ENCODE measurements at places on chromosomes 16 and 17. TPM values are rescaled to one million over a fixed set of nuclear protein-coding genes. Genes with fewer than 3 reads are reported as not detected.

DNA sequence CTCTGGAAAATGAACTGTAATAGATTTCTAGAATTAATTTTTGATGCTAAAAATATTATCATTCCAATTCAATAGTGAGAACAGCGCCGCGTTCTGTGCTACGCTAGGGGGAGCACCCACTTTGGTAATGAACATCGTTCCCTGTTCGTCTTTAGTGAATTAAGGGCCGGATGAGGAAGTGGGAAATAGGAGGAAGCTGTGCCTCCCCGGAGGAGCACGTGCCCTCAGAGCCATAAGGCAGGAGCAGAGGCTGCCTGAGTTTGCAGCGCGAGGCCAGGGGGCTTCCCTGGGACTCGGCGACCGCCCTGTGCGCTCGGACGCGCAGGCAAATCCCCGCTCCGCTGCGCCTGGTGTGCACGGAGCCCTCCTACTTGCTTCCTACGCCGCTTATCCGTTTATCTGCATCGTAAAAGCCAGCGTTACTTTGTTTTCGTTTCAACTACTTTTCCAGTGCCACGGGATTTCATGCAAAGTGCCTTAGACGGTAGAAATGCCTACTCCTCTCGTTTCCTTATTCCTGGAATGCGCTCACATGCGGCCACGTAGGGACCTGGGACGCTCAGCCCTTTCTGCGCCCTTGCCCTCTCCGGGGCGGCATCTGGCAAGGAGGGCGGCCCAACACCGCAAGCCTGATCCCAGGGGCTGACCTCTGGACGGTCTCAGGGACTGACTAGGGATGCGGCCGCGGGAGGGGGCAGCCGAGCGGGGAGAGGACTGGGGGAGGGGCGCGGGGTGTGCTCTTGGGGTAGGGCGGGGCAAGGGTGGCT is 76.4 kb downstream of the KCNJ12 start:
- peak; percentile 49 for DNase-seq

- peak; percentile 84 for DNase-seq
Measured at GRCh38 chr17:79664930-79665737, 54.3 kb upstream of the RBFOX3 start.

DNA sequence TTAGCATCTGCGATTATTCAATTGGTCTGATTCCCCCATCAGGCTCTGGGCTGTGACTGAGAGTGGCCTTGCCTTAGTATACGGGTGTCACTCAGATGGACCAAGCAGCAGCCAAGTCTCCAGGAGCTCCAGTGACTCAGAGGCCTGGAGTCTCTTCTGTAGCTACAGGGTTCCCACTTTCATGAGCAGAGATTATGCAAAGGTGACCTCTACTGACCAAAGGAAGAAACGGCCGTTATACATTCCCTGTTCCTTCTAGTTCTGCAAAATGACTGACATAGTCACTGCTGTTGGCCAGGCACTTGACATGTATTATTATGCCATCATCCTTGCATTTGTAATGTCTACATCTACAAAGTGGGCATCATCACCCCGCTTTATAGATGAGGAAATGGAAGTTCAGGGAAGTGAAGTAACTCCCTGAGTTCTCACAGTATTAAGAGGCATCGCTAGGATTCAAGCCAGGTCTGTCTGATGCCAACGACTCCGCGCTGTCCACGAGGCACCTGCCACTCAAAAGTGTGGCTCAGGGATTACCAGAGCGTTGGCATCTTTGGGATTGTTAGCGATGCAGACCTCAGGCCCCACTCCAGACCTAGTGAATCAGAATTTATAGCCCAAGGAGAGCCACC is 23.3 kb downstream of the SLC38A7 start:
- DNase-seq, result peak; percentile 38

GRCh38 chr16:56514845-56515244 is 5.0 kb downstream of the BBS2 start:
- no peak for DNase-seq

GRCh38 chr17:29084541-29085146 is 41.7 kb downstream of the PIPOX start:
- no peak for DNase-seq

GRCh38 chr17:9204637-9205329 is 183.5 kb downstream of the NTN1 start:
- no peak for DNase-seq

GRCh38 chr16:57639172-57639887 is 10.9 kb downstream of the ADGRG1 start:
- no peak for DNase-seq

GRCh38 chr17:59365383-59365981 is 34.0 kb downstream of the YPEL2 start:
- peak; percentile 26 for DNase-seq

AGRP gene
- total RNA-seq, result not detected

- DNase-seq, result no peak
Measured at GRCh38 chr16:3829631-3830536, 50.6 kb downstream of the CREBBP start.

DNA sequence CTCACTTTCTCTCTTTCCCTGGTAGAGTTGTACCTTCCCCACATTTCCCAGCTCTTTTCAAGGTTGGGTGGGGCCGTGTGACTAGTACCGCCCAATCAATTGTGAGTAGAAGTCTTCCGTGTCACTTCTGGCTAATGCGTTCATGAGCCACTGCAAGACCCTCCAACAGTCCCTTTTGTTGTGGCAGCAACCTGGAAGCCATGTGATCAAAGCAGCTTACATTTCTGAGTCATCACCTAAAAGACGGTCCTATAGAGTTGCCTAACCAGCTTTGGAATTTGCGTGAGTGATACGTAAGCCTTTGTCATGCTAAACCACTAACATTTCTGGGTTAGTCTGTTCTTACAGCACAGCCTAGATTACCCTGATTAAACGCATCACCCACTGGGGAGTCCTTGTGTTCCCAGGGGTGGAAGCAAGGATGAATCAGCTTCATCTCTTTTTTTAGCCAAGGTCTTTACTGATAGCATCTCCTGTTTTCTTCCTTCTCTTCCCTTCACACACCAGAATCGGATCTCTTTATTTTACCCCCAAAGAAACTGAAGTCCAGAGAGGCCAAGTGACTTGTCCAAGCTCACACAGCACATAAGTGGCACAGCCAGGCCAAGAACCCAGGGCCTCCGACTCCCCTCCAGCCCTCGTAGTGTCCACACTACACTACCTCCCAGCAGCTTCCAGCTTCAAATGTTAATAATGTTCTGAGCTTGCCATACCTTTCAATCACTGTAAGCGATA is 366.3 kb upstream of the XYLT1 start:
- DNase-seq, result no peak

KRTAP2-3 gene
- total RNA-seq, result not detected

- no peak for DNase-seq
Measured at GRCh38 chr17:7611635-7612293, 2.9 kb downstream of the FXR2 start.

CCL1 gene
- not detected for total RNA-seq

ZNF423 gene
- 14.9 TPM for total RNA-seq

CCDC200 gene
- total RNA-seq, result not detected

DNA sequence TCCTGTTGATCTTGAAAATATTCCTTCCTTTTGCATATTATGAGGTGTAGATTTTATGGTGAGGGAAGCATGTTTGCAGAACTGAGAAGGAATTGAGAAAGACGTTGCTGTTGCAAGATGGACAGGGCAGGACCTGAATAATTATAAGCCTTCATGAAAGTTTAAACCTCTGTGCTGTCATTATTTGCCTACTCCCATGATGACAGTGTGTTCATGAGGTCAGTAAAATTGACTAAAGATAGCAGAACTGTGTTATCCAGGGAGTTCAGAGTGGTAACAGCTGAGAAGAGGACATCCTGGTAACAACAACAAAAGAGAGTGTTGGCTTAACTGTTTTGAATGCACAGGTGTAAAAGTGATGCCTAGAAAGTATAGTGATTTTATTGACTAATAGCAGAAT is 45.3 kb upstream of the HLF start:
- no peak for DNase-seq

SUMO2 gene
- 427 TPM for total RNA-seq

DNA sequence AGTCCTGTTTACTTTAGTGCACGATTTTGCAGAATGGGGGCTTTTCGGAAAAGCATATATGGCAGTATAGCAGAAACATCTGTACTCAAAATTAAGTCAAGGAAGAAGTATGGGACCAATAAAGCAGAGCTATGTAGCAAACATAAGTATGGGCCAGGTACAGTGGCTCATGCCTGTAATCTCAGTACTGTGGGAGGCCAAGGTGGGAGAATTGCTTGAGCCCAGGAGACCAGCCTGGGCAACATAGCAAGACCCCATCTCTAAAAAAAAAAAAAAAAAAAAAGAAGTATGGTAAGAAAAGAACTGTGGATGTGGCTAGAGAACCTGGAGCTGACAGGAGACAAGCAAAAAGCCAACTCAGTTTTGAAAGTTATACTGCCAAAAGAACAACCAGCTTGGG is 36.1 kb downstream of the ZNF652 start:
- no peak for DNase-seq

Measured in uterus (tissue), 4 donors.